Activated T-helper 17 cell treated with anti-CD3 and anti-CD28 coated beads, Interleukin-2, amount 50 U/mL, for 72 hours (primary cell): ENCODE measurements at places on chromosomes 12 and 14. TPM values are rescaled to one million over a fixed set of nuclear protein-coding genes. Genes with fewer than 3 reads are reported as not detected.

- peaks cover 20% of the 10 kb centered on the region for H3K27me3 ChIP-seq
- H3K4me1 ChIP-seq, result no peaks in the 10 kb centered on the region
- no peak overlapping the region for H3K27ac ChIP-seq
- no peak overlapping the region for H3K4me3 ChIP-seq
- ATAC-seq, result no peak
Measured at GRCh38 chr14:44873536-44873935, 88.2 kb downstream of the KLHL28 start.

P2RX7 gene
- total RNA-seq, result 3.8 TPM

- no peak for ATAC-seq
- no peaks in the 10 kb centered on the region for H3K4me1 ChIP-seq
- peaks cover 3% of the 10 kb centered on the region for H3K27me3 ChIP-seq
- H3K27ac ChIP-seq, result no peak overlapping the region
- no peaks in the 10 kb centered on the region for H3K36me3 ChIP-seq
- no peak overlapping the region for H3K4me3 ChIP-seq
Measured at GRCh38 chr12:16112612-16113560, 164.6 kb downstream of the SLC15A5 start.

- peaks cover 46% of the 10 kb centered on the region for H3K36me3 ChIP-seq
- peak overlapping the region; percentile 86 for H3K4me3 ChIP-seq
- ATAC-seq, result no peak
- peaks cover 30% of the 10 kb centered on the region for H3K4me1 ChIP-seq
- peak overlapping the region; percentile 87 for H3K27ac ChIP-seq
Measured at GRCh38 chr14:101965770-101966722, 1.7 kb downstream of the DYNC1H1 start.

RPS6KA5 gene
- total RNA-seq, result 46.2 TPM

ENDOU gene
- total RNA-seq, result 0.16 TPM

DNA sequence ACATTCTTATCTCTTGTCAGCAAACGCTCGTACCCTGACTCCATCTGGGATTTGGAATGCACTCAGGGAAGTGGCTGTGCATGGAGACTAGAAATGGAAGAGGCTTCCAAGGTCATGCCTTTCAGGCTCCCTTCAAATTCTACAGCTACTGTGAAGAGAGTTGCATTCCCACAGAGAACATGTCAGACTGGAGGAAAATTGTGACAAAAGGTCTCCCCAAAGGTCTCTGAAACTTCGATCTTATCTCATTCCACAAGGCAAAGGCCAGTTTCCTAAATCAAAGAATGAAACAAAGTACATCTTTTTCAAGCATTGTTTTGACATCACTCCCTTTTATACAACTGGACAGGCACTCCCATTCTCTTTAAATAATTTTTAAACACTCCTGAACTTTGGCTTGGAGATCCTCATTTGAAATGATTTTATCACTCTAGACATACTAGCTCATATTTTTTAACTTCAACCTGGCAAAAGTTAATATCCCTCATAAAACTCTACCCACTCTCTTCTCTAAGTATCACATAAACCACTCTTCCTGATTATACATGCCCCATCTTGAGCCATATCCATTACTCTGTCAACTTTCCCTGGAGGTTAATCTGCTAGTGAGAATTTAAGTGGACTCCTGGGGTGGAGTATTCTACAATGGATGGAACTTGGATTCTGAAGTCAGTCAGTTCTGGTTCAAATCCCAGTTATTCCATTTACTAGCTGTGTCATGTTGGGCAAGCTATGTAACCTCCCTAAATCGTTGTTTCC lies 218.1 kb upstream of the HMGA2 start:
- H3K27ac ChIP-seq, result no peak overlapping the region
- H3K36me3 ChIP-seq, result no peaks in the 10 kb centered on the region
- no peak overlapping the region for H3K4me3 ChIP-seq

DNA sequence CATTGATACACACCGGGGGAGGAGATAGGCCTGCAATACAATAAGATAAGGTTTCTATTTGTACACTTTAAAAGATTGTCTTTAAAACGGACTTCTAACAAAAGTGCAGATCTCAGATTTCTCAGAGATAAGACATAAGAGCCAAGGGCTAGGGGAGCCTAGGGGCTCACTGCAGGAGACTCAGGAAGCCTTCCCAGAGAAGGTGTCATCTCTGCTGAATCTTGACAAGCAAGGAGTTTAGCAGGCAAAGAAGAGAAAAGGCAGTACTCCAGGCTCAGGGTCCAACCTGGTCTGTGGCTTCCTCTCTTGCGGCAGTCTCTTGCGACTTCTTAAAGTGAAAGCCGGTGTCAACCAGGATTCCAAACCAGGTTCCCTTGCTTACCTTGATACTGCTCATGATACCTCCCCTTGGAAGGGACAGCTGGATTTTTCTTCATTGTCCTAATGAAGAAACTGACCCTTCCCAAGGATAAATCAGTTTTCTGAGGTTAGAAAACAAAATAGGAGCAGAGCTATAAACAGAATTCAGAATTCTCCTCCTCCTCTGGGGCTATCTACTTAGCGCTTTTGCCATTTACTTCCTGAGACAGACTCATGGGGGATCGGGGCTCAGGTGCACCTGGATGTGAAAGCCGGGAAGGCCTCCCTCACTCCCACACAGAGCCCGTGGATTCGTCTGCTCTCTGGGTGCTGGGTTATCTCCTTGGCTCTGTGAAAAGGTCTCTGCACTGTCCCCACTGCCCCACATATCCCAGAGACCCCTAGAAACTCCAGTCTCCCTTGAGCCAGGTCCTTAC lies 1.7 kb upstream of the SCNN1A start:
- no peak for ATAC-seq
- H3K36me3 ChIP-seq, result no peaks in the 10 kb centered on the region
- no peaks in the 10 kb centered on the region for H3K27me3 ChIP-seq

DNA sequence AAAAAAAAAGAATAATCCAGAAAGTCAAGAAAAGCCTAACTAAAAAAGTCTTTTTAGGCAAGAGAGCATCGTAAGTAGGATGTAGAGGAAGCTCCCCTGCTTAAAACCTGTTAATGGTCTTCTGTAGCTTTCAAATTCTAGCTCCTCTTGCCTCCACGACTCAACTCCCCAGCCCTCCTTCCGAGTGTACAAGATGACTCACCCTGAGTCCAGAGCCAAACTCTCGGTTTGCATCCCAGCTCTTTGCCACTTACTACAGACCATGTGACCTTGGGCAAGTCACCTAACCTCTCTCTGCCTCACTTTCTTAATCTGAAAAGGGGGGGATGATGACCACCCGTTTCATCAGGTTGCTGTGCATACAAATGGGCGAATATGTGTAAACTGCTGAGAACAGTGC lies 460.4 kb downstream of the DPF3 start:
- peaks cover 6% of the 10 kb centered on the region for H3K4me1 ChIP-seq
- H3K4me3 ChIP-seq, result no peak overlapping the region
- no peaks in the 10 kb centered on the region for H3K27me3 ChIP-seq
- no peak for ATAC-seq

ETFBKMT gene
- 0.24 TPM for total RNA-seq

DNA sequence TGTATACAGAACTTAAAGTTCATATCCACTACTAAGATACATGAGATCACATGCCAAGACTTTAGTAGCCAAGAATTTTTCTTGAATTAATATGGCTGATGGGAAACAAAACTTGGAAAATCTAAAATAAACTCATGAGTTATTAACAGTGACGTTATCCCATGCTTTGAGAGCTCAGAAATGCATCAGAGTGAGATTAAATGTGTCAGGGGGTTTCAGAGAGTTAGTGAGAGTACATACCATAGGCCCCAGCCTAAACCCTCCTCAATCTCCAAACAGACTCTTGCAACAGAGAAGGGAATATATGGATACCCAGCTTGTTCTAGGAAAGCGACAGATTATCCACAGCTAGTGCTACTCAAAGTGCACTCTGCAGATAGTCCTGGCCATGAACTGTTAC lies 19.3 kb downstream of the SLC35F4 start:
- no peak overlapping the region for H3K27ac ChIP-seq
- ATAC-seq, result no peak
- no peaks in the 10 kb centered on the region for H3K36me3 ChIP-seq
- H3K4me1 ChIP-seq, result no peaks in the 10 kb centered on the region
- H3K4me3 ChIP-seq, result no peak overlapping the region

- no peak overlapping the region for H3K4me3 ChIP-seq
- peaks cover 46% of the 10 kb centered on the region for H3K36me3 ChIP-seq
- H3K4me1 ChIP-seq, result peaks cover 7% of the 10 kb centered on the region
- H3K27me3 ChIP-seq, result no peaks in the 10 kb centered on the region
- no peak overlapping the region for H3K27ac ChIP-seq
Measured at GRCh38 chr14:91149462-91149861, 35.6 kb downstream of the DGLUCY start.

DNA sequence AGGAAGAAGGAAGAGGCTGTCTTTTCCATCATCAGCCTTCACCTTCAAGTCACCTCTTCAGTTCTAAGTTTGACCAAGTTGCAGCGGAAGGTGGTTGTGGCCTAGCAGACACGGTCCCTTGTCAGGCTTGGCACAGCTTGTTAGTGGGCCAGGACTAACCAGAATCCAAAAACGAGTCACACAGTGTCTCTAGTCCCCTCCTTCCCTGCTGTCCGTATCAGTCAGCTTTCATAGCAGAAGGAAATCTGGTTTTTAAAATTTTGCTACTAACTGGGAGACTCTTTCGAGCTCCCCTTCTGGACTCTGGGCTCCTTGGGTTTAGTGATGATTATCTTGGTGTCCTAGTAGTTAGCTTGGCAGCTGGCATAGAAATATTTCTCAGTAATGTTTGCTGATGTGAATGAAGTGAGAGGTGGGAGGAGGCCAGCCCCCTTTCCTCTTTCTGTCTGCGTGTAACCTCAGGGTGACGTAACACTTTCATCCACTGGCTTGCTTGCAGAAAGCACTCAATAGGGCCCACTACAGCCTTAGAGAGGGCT lies 3.8 kb downstream of the ETV6 start:
- H3K4me3 ChIP-seq, result peak overlapping the region; percentile 92
- peaks cover 41% of the 10 kb centered on the region for H3K4me1 ChIP-seq
- peak; percentile 61 for ATAC-seq
- H3K27me3 ChIP-seq, result no peaks in the 10 kb centered on the region
- peaks cover 75% of the 10 kb centered on the region for H3K36me3 ChIP-seq

GRCh38 chr12:79006306-79006705 lies 141.7 kb downstream of the SYT1 start:
- H3K36me3 ChIP-seq, result no peaks in the 10 kb centered on the region
- no peak for ATAC-seq
- H3K4me3 ChIP-seq, result no peak overlapping the region
- no peak overlapping the region for H3K27ac ChIP-seq

B4GALNT3 gene
- total RNA-seq, result 4.7 TPM
